H9 (cell line): ENCODE measurements at places on chromosomes 16 and 17. TPM values are rescaled to one million over a fixed set of nuclear protein-coding genes. Genes with fewer than 3 reads are reported as not detected.

GRCh38 chr17:70564006-70564620 is 394.8 kb downstream of the KCNJ2 start:
- no peaks in the 10 kb centered on the region for H3K36me3 ChIP-seq
- no peak overlapping the region for H3K27ac ChIP-seq
- no peaks in the 10 kb centered on the region for H3K27me3 ChIP-seq

GRCh38 chr16:175011-175949 is 1.2 kb upstream of the HBA1 start:
- H3K36me3 ChIP-seq = no peaks in the 10 kb centered on the region; the same call in 1 of the 3 replicates
- no peak for DNase-seq
- peaks cover 58% of the 10 kb centered on the region for H3K27me3 ChIP-seq
- no peak overlapping the region for H3K27ac ChIP-seq
- H3K4me3 ChIP-seq = no peak overlapping the region
- H3K4me1 ChIP-seq = no peaks in the 10 kb centered on the region; the same call in 1 of the 2 replicates

DNA sequence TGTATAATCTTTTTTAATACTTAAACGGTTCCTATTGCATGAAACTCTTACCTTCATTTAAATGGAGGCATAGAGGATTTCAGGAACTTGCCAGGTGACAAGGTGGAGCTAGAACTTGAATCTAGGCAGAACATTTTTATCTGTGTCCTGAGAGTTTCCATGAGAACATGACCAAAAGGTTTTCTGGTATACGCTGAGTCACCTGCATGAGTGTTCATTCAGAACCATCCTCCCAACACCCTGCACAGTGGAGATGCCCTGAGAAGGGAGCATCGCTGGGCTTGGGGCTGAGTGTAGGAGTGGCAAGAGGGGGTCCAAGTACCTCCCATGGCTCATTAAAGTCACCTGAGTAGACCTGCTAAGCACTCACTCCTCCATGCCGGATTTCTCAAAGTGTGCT is 169.7 kb upstream of the CACNG5 start:
- H3K27ac ChIP-seq = no peak overlapping the region
- peaks cover 9% of the 10 kb centered on the region for H3K36me3 ChIP-seq
- no peaks in the 10 kb centered on the region for H3K4me1 ChIP-seq
- no peak overlapping the region for H3K4me3 ChIP-seq

DNA sequence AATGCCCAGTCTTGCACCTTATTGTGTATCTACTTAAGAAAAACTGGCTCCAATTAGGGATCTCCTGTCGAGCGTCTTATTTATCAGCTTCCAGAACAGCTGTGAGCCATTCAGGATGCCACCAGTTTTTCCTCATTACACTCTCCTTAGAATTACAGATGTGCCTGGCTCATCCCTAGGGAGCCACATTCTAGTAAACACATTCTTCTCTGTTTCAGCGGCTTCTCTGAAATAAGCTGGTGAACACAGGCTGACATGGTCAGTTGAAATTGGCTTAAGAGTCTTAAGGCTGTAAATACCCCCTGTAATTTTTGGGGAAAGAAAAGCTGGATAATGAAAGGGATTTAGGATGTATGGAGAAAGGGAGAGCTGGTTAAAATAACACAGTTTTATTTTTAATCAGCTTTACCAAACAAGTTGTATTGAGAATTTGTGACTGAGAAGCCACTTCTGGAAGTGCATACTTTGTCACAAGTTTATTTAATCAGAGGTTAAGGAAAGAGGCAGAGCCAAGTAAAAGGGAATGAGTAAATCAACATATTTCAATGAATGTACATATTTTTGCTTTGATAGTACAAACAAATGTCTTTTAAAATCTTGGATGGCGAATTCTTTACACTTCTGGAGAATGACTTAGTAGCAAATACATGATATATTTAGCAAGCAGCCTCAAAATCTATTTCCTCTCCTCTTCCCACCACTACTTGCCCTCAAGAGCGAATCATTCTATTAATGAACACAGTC is 562.0 kb upstream of the GOT2 start:
- H3K27ac ChIP-seq = no peak overlapping the region
- H3K4me3 ChIP-seq = no peak overlapping the region
- H3K27me3 ChIP-seq = no peaks in the 10 kb centered on the region
- H3K4me1 ChIP-seq = no peaks in the 10 kb centered on the region

DNA sequence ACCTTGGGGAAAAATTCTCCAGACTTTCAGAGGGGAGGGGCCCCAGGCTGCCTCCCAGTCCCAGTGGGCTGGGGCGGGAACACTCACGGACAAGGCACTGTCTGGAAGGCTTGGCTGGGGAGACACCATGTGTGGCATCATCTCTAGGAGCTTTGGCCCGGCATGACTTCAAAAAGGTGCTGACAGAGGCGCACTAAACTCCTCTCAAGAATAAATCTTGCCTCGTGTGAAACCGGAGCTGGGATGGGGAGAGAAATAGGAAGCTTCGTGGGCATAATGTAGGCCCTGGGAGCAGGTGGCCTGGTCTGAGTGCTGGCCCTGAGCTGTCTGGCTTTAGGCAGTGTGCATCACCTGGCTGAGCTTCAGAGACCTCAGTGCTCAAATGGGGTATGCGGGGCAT is 5.7 kb downstream of the WSCD1 start:
- DNase-seq = no peak
- H3K4me1 ChIP-seq = no peaks in the 10 kb centered on the region
- no peak overlapping the region for H3K27ac ChIP-seq
- H3K27me3 ChIP-seq = no peaks in the 10 kb centered on the region
- no peaks in the 10 kb centered on the region; the same call in 1 of the 2 replicates for H3K36me3 ChIP-seq

DNA sequence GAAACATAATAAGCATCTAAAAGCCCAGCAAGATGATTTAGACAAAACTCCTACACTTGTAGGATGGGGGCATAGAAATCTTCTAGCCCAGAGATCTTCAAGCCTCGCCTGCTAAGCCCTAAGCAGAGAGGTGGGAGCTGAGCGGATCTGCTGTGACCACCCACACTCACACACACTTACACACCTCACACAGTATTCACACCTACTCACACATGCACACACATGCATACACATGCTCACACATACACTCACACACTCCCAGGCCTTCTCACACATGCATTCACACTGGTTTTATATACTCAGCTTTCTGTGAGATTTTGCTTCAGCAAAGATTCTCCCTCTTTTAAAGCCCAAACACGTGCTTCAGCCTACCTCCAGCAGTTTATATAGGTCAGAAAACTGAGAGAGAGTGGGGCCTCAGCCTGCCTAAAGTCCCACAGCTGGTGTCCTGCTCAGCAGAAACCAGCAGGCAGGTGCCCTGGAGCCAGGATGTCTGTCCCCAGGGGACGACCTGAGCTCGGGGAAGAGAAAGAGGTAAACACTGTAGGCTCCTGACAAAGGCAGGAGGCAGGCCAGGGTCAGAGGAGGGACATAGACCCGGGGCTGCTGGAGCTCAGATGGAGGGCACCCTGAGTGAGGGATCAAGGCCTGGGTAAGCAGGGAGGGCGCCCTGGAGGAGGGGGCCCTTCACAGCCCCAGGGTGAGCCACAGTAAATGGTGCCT is 12.0 kb upstream of the KRT19 start:
- H3K4me3 ChIP-seq = no peak overlapping the region
- no peak for DNase-seq
- H3K36me3 ChIP-seq = no peaks in the 10 kb centered on the region
- H3K27ac ChIP-seq = no peak overlapping the region

- no peak overlapping the region for H3K27ac ChIP-seq
- no peak overlapping the region for H3K4me3 ChIP-seq
- peaks cover 8% of the 10 kb centered on the region for H3K36me3 ChIP-seq
- H3K27me3 ChIP-seq = no peaks in the 10 kb centered on the region
Measured at GRCh38 chr16:64615630-64616280, 506.1 kb downstream of the CDH11 start.

DNA sequence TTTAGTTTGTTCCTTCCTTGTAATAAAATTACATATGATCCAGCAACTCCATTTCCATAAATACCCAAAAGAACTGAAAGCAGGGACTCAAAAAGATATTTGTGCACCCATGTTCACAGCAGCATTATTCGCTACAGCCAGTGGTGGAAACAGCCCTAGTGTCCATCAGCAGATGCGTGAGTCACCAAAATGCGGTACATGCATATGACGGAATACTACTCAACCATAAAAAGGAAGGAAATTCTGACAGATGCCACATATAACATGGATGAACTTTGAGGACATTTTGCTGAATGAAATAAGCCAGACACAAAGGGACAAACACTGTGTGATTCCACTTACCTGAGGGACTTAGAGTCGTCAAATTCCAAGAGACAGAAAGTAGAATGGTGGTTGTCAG is 9.1 kb upstream of the SLC47A2 start:
- H3K36me3 ChIP-seq = no peaks in the 10 kb centered on the region
- H3K4me3 ChIP-seq = no peak overlapping the region
- DNase-seq = no peak
- H3K27ac ChIP-seq = no peak overlapping the region

- H3K36me3 ChIP-seq = no peaks in the 10 kb centered on the region
- no peak overlapping the region for H3K27ac ChIP-seq
- peaks cover 11% of the 10 kb centered on the region; the same call in 1 of the 2 replicates for H3K4me1 ChIP-seq
- peak; percentile 58 for DNase-seq
- no peak overlapping the region; the same call in 2 of the 3 replicates for H3K4me3 ChIP-seq
Measured at GRCh38 chr16:4011225-4011939, 104.9 kb downstream of the ADCY9 start.

DNA sequence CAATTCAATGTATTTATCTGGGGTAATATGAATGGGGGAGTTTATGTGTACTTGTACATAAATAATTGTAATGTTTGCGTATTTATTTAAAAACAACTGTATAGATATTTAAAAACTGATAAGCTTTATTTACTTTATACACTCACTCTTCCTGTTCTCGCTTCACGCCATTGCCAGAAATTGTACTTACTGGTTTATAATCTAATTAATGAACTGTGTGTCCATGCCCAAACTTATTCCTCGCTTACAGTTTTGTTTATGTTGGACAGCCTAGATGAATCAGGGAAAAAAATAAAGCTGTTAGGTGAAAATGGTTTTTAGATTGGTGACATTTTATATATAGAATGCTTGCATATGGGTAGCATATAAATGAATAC is 30.8 kb downstream of the AATF start:
- no peak overlapping the region for H3K27ac ChIP-seq
- no peak overlapping the region for H3K4me3 ChIP-seq
- H3K27me3 ChIP-seq = no peaks in the 10 kb centered on the region
- H3K4me1 ChIP-seq = no peaks in the 10 kb centered on the region
- no peak for DNase-seq
- peaks cover 4% of the 10 kb centered on the region; the same call in 1 of the 2 replicates for H3K36me3 ChIP-seq

DNA sequence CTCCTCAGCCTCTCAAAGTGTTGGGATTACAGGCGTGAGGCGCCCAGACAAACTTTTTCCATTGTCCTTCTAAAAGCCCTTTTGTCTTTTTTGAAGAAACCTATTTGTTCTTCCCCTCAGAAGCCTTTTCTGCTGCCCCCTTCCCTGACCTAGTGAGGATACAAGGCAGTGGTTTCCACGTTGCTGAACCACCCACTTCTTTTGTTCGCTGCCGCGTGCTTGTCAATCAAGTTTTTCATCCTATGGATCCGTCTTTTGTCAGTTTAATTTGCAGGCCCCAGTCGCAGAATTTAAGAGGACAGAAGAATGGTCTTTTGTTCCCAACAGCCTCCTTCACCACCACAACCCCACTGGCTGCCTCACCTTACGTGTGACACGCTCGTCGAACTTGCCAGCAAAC is 20.2 kb upstream of the GNG13 start:
- no peak overlapping the region for H3K4me3 ChIP-seq
- H3K27me3 ChIP-seq = no peaks in the 10 kb centered on the region; the same call in 1 of the 2 replicates
- no peaks in the 10 kb centered on the region for H3K36me3 ChIP-seq
- no peak overlapping the region for H3K27ac ChIP-seq
- H3K4me1 ChIP-seq = no peaks in the 10 kb centered on the region
- DNase-seq = no peak

DNA sequence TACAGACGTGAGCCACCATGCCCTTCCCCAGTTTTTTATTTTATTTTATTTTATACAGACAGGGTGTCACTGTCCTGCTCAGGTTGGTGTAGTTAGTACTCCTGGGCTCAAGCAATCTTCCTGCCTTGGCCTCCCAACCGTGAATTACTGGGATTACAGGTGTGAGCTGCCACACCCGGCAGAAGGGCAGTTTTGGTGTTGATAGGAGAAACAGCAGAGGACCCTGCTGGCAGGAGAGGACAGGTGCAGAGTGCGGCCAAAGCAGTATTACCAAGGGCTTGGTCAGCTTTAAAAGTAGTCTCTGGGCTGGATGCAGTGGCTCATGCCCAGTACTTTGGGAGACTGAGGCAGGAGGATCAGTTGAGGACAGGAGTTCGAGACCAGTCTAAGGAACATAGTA is 22.9 kb downstream of the FOXK2 start:
- H3K36me3 ChIP-seq = peaks cover 4% of the 10 kb centered on the region; the same call in 1 of the 2 replicates
- no peaks in the 10 kb centered on the region for H3K27me3 ChIP-seq
- H3K4me1 ChIP-seq = no peaks in the 10 kb centered on the region
- no peak overlapping the region; the same call in 2 of the 3 replicates for H3K4me3 ChIP-seq
- DNase-seq = no peak

DNA sequence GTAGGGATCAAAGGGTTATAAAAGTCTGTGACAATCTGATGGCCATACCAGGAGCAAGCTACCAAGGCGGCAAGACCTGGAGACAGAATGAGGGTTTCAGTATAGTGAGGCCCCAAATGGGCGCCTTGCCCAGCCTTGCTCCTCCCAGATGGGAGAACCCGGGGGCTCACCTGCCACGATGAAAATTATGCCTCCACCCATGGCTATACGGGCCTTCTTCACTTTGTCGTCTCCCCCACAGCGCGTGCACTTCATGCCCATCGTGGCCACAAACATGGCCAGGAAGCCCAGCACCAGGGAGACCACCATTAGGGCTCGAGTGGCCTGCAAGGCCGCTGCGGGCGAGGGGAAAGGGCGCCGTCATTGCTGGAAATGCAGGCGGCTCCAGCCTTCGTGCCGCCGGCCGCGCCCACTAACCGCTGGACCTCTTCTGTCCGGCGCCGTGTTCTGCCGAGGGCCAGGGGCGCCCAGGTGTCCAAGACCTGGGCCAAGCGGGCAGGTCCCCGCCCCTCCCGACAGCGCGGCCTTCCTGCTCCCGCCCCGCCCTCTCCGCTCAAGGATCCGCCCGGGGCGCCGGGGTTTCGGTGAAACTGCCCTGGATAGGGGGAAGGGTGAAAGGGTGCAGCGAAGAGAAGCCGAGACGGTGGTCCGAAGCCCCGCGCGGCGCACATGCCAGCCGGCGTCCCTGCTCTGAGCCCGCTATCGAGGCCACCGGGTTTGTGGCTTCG is 1.5 kb downstream of the CLDN7 start:
- H3K4me1 ChIP-seq = peaks cover 4% of the 10 kb centered on the region; the same call in 1 of the 2 replicates
- peak; percentile 89 for DNase-seq
- peak overlapping the region; percentile 86 for H3K4me3 ChIP-seq
- H3K36me3 ChIP-seq = peaks cover 38% of the 10 kb centered on the region
- H3K27me3 ChIP-seq = no peaks in the 10 kb centered on the region
- H3K27ac ChIP-seq = no peak overlapping the region

The LPCAT2 gene
- 2.5 and 2.8 TPM in 2 replicates for total RNA-seq

The PABPN1L gene
- not detected in 2 replicates for total RNA-seq

The TBX2 gene
- total RNA-seq = not detected in 2 replicates

The EVI2B gene
- not detected in 2 replicates for total RNA-seq

The HOXB8 gene
- not detected in 2 replicates for total RNA-seq

The PNMT gene
- 2.1 and 2.3 TPM in 2 replicates for total RNA-seq

The KCNJ12 gene
- total RNA-seq = 0.29 and 0.39 TPM in 2 replicates

The AIPL1 gene
- 0.24 and 0.57 TPM in 2 replicates for total RNA-seq

The AGRP gene
- total RNA-seq = not detected in 2 replicates

The TMEM107 gene
- total RNA-seq = 12.7 and 14.3 TPM in 2 replicates
